Brain pericyte (primary cell): ENCODE measurements at places on chromosomes 5 and 9.

DNA sequence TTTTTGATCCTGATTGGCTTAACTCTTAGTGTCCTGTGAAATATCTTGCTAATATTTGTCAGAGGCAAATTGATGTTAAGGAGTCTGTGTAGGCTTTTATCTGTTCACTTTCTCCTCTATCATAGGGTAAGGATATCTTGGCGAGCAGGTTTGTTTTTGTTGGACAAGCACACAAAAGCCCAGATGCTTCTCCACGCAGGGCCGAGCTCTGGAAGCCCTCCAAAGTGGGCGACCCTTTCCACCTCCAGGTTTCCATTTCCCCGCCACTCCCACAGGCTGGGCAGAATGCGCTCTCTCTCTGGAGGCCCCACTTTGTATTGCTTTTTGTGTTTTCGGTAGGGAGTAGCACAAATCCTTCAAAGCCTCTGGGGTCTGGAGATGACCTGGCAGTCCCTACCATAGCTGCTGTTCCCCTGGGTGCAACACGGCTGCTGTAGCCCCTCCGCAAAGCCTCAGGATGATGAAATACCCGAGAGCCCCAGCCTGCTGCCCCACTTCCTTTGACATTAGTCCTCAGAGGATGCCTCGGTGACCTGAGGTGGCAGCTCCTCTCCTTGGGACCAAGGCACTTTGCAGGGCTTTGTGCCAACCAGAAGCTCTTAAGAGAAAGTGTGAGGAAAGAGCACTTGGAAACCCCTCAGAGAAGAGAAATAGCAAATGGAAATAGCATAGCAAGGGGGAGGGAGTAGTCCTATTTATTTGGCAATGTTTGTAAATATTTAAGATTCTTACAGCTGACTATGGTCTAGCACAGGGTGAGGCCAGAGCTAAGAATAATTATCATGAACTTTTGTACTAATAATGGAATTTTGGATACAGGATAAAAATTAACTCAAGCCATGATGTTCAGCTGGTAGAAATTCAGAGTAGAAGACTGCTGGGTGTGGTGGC is 122.8 kb downstream of the ARHGEF28 start:
- DNase-seq: peak; percentile 53

- DNase-seq: no peak
Measured at GRCh38 chr9:33105959-33106358, 29.5 kb upstream of the SMU1 start.

GRCh38 chr5:32135086-32135485 is 39.0 kb downstream of the GOLPH3 start:
- no peak for DNase-seq

DNA sequence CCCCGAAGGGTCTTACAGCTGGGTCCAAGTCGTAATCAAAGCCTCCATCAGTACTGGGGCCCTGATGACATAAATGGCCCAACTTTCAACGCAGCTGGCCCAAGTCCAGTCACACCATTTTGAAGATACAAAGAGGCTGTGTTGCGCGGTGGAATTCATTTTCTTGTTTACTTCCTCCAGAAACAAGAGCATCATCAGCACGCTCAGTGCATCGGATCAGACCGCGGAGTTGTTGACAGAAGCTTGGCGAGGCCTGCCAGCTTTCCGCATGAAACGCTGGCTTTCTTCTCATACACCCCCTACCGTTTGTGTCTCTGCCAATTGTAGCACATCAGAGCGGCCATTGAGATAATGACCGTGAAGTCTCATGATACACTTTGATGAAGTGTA is 101.7 kb upstream of the SPATA31D4 start:
- no peak for DNase-seq

DNA sequence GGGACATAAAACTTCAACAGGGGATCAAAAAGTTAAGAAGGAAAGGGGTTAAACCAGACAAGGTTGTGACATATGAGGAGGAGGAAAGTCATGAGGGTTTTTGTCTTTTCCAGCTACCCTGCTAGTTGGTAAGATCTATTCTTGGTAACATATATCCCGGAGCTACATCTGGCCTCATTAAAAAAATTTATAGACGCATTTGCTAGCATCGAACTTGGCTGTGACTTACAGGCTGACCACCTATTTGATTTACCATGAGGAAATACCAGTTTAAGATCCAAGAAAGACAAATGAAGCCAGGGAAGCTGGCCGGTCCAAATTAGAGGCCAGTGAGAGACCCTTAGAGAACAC is 87.6 kb upstream of the NIPAL4 start:
- no peak for DNase-seq

DNA sequence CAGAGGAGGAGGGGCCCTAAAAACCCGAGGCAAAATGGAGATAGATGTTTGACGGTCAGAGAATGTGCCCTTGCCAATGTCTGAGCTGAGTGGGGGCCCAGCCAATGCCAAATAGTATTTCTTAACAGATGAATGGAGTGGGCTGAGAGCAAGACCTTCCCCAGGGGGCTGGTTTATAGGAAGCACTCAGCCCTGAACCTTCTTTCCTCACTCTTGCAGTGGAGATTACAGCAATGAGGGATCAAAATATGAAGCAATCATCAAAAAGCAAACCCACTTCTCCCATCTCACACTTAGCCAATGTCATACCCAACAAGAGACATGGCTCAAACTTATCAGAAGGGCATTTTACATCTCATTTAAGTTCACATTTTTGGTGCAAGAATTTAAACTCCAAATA is 350.3 kb downstream of the GADD45G start:
- DNase-seq: no peak

DNA sequence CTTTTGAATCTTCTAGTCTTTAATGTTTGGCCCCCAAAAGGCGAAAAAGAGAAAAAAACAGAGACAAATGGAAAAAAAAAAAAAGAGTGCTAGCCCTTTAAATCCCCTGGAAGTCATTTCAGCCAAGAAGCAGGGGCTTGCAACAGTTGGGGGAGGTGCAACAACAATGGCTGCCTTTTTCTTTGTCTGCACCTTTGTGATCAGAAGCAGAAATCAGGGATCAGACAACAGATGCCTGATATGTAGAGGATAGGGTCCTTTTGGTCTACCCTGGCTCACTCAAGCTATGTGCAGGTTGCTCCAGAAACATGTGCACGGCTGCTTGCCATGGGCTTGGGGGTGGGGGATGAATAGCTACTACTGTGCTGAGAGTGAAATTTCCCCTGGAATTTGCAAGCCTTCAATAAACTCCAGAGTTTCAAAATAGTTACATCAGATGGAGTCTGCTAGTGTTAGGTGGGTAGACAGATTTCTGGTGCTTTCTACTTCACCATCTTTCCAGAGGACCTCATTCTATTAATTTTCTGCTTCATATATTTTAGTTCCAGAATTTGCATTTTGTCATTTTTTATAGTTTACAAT is 150.9 kb downstream of the FGF18 start:
- DNase-seq: no peak

DNA sequence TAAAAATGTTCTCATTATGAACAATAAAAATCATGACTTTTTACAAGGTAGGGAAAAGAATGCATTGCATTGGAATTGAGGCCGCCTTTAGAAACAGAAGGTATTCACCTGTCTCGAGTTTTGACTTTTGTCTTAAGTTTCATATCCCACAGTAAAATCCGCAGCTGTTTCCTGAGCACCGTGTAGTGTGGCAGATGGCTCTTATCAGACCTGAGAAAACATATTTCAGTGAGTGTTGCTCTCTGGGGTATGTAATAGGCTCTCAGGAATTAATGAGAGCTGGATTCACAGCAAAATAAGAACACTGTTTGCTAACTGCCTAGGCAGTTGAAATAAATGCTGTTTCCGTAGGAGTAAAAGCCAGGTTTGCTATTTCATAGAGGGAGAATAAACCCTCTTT is 221.4 kb downstream of the CFAP90 start:
- no peak for DNase-seq

- DNase-seq: no peak
Measured at GRCh38 chr9:86470326-86470725, 116.1 kb upstream of the TUT7 start.

GRCh38 chr9:121930956-121931355 is 162.2 kb downstream of the TTLL11 start:
- no peak for DNase-seq

GRCh38 chr5:68424799-68425537 is 209.4 kb downstream of the PIK3R1 start:
- no peak for DNase-seq

- no peak for DNase-seq
Measured at GRCh38 chr9:90640361-90640760, 2.3 kb downstream of the DIRAS2 start.
